GDM1 (cell line): ENCODE measurements at places on chromosomes 3 and 15.

DNA sequence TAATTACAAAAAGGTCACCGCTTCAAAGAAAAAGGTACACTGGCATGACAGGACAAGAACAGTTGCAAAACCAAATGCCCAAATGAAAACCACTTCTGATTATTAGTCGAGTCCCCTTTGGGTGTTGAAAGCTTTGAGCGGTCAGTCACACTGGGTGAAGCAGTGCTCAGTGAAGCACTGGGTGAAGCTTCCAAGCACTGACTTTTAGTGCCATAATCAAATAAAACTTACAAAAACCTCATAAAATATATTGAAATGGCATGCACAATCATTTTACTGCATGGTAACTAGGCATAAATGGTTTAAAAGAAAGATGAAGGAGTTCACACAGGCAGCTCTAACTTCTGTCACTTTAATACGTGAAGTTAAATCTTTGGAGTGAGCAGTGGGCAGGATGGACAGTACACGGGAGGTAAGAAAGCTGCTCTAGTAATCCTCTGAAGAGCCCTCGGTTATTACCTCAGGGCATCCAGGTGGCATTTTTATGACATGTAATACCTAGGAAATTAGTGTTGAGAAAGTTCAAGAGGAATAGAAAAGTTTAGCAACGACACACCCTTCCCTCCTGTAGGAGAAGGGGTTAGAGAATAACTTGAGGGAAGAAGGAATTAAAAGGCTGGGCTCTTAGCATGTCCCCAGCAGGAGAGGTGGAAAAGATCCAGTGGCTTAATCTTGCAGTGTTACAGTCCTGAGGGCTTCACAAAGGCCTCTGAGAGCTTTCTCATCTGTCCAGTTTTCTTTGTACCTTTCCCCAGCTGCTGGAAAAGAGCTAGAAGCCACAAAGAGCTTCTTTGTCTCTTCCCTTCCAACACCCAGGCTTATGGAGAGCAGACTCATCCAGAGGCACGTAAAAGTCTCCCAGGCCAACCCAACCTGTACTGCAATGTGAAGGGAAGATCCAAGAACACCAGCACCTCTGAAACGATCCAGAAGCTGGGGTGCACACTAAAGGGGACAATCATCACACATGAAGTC lies 64.9 kb upstream of the MYO5C start:
- DNase-seq: no peak

GRCh38 chr3:65343736-65344135 lies 655.9 kb upstream of the ADAMTS9 start:
- no peak for DNase-seq

- DNase-seq: no peak
Observed at GRCh38 chr3:188321258-188321657, 167.3 kb downstream of the LPP start.

GRCh38 chr15:64634576-64635498 lies 140.6 kb downstream of the RBPMS2 start:
- DNase-seq: no peak

DNA sequence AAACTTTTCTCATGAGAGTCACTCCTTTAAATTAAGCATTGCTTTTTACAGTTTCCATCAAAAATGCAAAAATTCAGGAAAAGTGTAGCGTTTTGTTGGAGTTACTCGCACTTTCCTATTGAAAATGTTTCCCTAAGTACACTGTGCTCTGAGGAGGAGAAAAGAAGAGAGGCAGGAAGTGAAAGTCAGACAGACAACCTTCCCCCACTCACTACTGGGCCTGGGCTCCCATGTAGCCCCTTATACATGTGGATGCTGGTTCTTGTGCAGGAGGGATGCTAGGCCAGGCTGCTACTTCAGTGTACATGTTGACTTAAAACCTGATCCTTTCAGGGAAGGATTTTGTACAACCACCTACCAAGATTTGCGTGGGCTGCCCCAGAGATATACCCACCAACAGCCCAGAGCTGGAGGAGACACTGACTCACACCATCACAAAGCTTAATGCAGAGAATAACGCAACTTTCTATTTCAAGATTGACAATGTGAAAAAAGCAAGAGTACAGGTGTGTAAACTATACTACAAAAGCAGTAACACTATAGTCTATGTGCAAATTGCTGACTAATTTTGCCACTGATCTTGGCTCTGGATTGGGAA lies 15.1 kb downstream of the KNG1 start:
- DNase-seq: no peak

GRCh38 chr15:92886042-92886537 lies 14.0 kb upstream of the CHD2 start:
- no peak for DNase-seq

DNA sequence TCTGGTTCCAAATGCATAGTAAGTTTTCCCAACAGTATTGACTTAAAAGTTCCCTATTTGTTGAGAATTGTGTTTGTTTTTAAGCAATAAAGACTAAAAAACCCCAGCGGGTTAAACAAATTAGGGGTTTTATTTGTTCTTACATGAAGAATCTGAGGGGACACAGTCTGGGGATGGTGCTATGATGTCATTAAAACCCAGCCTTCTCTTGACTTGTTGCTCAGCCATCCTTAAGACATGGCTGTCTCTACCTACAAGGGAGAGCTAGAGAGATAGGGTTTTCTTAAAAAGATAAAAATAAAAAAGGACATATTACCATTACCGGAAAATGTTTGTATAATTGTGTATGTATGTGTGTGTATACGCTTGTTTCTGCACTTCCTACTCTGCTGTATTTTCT lies 11.7 kb upstream of the ARL14 start:
- DNase-seq: no peak

DNA sequence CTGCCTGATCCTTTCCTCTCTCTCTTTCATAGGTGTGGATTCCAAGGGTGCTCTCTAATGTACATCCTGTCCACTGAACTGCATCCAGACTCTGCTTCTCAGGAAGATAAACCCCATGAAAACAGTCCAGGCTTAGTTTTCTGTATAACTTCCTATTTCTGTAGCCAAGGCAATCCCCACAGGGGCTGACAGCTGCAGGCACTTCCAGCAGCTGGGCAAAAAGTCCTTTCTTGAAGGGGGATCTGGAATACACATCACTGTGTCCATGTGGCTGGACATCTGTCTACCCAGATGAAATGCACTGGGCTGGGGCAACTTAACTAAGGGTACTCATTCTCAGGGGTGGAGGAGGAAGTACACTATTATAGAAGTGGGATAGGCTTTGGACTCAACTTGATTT lies 72.2 kb downstream of the NR1D2 start:
- no peak for DNase-seq

DNA sequence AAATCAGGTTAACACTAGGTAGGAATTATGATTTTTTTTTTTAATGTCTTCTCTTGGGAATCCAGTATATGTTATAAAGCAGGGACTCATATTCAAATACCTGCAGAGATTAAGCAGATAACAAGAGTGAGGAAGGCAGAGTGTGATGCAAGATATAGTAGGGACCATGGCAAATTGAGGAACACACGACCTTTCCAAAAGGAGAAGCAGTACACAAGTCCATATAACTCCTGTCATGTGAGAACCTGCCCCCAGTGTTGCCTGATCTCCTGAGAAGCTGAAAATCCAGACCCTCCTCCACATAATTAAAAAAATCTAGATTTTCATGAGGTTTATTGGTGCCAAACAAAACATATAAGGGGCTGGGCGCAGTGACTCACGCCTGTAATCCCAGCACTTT lies 3.6 kb downstream of the RFC4 start:
- no peak for DNase-seq

- no peak for DNase-seq
Observed at GRCh38 chr3:129425619-129426018, 2.8 kb downstream of the EFCAB12 start.

GRCh38 chr15:39767921-39768320 lies 14.7 kb downstream of the FSIP1 start:
- DNase-seq: no peak

- DNase-seq: no peak
Observed at GRCh38 chr3:176650478-176650877, 546.8 kb downstream of the TBL1XR1 start.

DNA sequence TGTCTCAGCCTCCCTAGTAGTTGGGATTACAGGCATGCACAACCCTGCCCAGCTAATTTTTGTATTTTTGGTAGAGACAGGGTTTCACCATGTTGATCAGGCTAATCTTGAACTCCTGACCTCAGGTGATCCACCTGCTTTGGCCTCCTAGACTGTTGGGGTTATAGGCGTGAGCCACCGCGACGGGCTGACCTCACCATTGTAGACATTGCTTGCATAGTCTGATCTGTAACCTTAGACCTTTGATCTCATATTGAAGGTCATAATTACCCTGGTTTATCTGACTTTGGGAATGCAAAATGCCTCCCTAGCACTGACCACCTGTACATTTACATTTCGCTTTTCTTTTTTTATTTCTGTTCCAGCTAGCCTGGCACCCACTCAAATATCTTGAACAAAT lies 31.2 kb downstream of the ADGRG7 start:
- no peak for DNase-seq

- no peak for DNase-seq
Observed at GRCh38 chr3:41651718-41652117, 310.2 kb downstream of the ULK4 start.
